Activated CD4-positive, alpha-beta T cell treated with anti-CD3 and anti-CD28 coated beads, Interleukin-2, amount 50 U/mL, for 24 hours (primary cell): ENCODE measurements at places on chromosomes 11 and 22.

GRCh38 chr11:73225851-73226250 is 7.8 kb downstream of the P2RY2 start:
- DNase-seq: no peak

DNA sequence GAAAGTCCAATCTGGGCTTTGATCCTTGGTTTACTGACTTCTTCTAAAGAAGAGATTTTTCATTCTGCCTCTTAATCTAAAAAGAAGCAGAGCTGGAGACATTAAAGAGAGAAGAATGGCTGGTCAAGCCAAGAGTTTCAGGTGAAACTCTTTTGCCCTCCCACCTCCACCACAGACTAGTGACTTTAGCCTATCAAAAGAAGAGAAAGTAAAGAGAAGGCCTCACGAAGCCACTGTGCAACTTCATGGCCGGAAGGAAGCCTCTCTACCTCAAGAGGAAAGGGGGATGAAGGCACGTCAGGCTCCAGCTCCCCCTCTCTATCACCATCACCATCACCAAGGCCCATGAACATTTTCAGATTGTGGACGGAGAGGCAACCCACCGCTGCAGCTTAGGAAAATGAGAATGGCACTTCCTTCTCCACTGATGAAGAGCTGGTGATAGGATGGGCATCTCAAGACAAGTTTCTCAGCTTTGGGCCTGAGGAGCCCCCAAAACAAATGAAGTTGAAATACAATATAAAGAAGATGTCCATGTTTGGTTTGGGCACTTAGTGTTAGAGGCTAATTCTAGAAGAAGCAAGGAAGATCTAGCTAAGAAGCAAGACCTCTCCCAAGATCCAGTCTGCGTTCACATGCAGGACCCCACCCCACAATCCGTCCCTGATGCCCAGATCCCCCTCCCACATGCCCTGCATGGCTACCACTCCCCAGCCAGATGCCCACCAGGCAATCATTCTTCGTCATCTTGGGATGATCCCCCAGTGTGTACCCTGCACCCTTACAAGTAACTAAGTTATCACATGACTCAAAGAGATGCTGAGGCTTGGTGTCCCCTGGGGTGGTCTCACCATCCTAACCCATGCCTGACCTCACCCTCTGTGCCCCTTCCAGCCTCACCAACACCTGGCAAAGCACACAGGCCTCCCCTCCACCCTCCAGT is 52.6 kb downstream of the IGSF9B start:
- no peak for DNase-seq

DNA sequence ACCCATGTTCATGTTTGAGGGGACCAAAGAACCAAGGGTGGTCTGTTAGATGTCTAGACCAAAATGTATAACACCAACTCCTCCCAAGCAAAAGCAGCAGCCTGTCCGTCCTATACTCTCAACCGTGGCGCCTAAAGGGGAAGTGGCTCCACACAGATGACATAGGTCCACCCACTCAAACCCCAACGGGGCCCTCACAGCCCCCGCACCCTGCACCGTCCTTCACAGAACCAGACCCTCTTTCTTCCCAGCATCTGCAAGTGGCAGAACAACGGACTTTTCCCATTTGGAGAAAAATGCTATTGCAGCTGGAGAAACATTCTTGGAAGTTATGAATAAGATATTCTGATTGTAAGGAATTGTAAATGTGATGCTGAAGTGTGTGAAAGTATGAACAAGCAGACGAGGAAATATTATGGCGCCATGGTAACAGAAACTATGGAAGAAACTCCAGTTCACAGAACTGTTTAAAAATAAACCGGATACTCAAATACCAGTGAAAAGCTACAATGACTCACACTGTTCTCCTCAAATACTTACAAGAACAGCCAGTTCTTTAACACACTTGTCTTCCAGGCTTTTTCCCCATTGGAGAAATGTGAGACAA is 76.5 kb upstream of the ARFGAP3 start:
- DNase-seq: no peak

GRCh38 chr22:40261783-40262182 is 84.1 kb downstream of the TNRC6B start:
- no peak for DNase-seq

DNA sequence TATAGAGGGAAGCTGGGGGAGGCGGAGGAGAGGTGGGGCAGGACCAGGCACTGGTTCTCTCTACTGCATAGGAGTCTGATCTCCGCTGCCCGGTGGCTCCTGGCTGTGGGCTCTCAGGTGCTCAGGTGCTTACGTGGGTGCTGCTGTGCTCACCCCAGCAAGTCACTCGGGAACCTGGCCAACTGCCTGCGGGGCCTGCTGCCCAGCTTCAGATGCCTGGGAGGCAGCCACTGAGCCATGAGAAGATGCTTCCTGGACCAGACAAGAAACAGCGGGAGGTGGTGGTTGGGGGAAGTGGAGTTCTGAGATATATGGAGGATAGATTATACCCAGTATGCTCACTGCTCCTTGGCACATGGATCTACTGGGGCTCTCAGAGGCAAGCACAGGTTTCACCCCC is 1303.4 kb downstream of the TBC1D22A start:
- DNase-seq: no peak

DNA sequence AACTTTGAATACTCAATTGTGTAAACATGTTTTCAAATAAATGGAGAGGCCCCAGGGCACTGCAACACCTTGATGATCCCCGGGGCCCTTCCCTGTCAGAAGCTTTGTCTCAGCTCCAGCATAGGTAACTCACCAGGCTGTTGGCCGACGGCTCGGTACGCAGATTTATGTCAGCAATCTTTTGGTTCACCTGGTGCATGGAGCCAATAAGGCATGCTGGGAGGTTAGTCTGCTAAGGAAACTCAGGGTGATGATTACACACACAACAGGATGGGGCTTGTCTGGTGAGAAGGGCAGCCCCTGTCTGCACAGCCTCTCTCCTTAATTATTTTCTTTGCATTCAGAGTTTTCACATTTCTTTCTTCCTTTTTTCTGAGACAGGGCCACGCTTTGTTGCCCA is 10.8 kb downstream of the FAM227A start:
- no peak for DNase-seq

DNA sequence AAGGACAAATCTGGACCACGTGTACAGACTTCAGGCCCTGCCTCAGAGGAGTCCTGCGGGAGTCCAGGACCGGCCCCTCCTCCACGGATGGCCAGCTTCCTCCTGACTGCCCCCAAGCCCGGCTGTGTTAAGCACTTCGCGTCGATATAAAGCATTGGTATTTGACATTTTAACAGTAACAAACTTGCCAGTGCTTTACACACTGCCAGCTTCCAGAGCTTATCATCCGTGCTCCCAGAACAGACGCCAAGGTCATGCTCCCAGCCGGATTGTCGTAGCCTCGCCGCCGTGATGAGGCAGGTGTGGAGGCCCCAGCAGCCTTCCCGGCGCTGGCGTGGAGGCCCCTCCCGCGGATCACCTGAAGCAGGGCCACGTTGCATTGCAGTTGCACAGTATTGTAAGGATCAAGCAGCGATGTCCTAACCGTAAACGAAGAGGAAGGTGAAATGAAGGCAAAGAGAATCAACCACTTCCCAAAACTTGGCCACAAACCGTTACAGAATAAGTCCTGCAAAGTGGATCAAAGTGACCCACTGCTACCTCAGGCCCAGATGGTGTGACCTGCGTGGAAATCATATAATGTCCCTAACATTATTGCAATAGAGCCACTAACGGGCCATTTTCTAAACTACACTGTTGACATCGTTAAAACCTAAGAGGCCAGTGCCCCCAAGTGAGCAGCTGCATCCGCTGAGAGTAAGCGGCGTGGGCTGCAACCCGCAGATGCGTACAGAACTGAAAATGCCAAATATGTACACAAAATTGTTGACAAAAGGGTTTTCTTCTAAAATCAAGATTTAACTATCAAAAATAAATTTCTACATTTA is 51.6 kb downstream of the CERK start:
- DNase-seq: no peak

GRCh38 chr11:32870676-32871075 is 21.9 kb upstream of the QSER1 start:
- no peak for DNase-seq

DNA sequence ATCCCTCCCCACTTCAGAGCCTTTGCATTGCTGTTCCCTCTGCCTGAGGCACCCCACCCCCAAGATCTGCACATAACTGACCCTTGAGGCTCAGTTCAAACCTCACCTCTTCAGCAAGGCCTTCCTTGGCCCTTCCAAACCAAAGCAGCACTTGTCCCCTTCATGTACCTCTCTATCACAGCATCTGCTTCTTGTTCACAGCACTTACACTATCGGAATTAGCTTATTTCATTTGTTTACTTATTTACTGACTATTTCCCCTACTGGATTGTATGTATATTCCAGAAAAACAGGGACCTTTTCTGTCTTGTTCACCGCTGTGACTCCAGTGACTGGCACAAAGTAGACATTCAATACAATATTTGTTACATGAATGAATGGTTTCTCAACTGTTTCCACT is 38.0 kb downstream of the HORMAD2 start:
- no peak for DNase-seq

GRCh38 chr11:30257058-30257457 is 26.2 kb downstream of the FSHB start:
- DNase-seq: no peak
